ENCODE measurements at places on chromosomes 4 and X.
A peak's percentile ranks its signal among the peaks of the same experiment; 100 is the strongest.

DNA sequence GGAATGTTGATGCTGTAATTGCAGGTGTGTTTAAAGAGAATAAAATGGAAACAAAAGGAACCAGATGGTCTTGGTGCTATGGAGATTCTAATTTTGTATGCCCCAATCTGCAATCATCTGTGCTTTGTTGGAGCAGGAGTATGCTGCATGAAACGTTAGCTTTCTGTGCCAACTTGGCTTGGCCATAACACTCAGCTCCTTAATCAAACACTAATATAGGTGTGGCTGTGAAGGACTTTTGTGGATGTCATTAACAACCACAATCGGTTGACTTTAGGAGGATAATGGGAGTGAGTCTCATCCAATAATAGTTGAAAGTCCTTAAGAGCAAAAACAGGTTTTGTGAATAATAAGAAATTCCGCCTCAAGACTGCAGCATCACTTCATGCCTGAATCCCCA, 399.2 kb downstream of the NLGN4X start:
- DNase-seq, result no peak

DNA sequence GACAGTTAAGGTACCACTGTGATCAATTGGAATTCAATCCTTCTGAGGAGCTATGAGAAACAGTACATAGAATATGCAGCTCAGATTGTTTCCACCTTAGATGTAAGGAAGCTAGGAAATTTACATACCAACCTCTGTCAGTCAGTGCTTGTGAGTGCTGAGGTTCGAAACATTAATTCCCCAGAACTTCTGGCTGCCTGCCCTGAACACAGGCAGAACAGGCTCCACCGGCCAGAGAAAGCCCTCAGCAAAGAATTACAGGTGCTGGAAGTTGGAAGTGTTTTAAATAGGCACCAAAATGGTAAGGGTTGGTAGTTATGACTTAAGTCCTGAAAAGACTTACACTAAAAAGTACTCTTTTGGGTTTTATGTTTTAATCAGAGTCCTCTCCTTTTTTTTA, 651.8 kb downstream of the C4orf33 start:
- DNase-seq, result no peak

DNA sequence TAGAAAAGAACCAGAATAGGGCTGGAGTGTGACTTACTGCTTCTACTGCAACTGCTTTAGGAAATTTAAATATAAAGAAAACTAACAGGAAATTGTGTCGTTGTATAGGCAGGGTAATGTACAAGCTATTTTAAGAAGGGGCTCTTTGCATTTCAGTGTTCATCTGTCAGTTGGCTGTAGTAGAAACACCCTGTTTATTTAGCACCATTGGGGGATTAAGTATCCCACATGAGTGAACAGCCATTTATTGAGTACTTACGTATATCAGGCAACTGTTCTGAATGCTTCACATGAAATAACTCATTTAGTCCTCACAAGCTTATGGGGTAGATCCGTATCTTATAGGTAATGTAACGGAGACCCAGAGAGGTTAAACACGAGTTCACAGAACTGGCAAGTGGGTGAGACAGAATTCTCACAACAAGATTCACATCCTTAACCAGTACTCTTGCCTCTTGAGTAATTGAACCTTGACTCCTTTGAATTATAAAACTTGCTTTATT, 23.9 kb downstream of the STIM2 start:
- DNase-seq, result peak; percentile 71

DNA sequence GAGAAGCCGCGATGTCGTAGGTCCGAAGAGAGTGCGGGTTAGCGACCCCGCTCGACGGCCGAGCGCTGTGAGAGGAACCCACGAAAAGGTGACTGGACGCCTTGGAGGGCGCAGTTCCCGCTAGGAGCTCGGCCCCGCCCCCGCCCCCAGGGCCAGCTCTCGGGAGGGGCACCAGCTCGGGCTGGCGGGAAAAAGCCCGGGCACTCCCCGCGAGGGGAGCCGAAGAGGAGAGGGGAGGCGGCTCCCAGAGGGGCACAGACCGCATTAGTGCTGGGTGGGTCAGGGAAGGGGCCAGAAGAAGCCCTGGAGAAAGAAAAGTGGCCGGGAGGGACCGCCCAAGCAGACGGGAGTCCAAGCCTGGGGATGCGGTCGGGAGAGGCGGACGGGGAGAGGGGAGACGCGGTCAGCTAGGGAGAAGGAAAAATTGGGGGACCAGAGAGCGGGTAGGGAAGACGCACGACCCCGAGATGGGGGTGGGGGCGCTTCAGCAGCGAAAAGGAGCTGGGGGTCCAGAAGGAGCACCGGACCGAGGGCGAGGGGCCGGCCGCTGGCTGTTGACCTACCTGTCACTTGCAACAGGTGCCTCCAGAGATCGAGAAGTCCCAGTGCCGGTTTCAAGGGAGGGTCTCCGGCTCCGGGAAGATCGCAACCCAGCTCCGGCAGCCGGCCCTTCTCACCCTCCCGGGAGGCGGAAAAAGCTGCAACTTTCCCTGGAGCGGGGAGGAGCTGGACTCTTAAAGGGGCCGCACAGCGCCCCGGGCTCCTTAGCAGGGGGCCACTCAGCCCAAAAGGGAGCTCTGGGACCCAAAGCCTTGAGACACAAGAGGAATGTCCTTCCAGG, at the start of gene SYTL4:
SYTL4 (minus strand) TSS at position 681 of the 841 bp plus-strand sequence. CDS start 30,084 bp downstream, outside the sequence.
- no peak for DNase-seq

DNA sequence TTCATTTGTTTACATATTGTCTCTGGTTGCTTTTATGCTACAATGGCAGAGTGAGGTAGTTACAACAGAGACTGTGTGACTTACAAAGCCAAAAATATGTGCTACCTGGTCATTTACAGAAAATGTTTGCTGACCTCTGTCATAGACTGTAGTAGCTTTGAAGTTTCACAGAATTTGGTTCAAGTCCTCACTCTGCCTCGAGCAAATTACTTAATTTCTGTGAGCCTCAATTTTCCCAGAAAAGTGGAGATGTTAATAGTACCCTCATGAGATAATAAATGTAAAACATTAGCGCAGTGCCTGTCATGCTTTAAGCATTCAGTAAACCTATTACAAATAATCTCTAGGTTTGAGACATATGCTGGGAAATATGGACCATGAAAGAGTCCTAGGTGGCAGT, 18.4 kb upstream of the NRK start:
- no peak for DNase-seq

- no peak for DNase-seq
These were observed 41.1 kb downstream of the NELFA start for GRCh38 chr4:1967512-1968149.

GRCh38 chrX:39017716-39018115, 216.5 kb downstream of the MID1IP1 start:
- no peak for DNase-seq

DNA sequence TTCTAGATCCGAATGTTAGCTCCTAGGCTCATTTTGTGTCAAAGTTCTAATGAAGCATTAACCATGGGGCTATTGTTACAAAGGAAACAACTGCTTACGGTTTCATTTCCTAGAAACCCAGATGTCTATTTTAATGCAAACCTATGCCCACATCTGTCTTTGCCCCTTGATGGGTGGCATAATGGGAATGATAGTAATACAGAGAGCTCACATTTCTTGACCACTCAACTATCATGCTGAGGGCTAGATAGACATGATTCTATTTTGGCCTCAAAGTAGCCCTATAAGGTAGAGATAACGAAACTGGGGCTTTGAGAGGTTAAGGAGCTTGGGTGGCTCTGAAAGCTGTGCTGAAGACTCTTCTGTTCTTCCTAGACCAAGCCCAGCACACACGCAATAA, 1.9 kb downstream of the TLR7 start:
- no peak for DNase-seq

GRCh38 chrX:134718966-134719317, 60.7 kb upstream of the PLAC1 start:
- DNase-seq, result peak; percentile 6

DNA sequence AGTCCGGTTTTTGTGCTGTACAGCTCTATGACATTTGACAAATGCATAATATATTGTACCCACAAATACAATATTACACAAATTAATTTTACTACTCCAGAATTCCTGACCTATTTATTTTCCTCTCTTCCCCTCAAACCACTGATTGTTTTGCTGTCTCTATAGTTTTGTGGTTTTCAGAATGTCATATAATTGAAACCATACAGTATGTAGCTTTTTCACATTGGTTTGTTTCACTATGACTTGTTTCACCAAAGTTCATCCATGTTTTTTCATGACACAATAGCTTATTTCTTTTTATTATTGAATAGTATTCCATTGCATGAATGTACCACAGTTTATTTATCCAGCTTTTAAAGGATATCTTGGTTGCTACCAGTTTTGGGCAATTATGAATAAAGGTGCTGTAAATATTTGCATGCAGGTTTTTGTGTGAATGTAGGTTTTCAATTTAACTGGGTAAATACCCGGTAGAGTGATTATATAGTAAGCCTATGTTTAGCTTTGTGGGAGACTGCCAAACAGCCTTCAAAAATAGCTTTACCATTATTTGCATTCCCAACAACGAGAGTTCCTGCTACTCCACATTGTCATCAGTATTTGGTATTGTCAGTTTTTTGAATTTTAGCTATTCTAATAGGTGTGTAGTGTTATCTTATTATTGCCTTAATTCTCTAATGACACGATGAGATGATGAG, 25.9 kb downstream of the RNF175 start:
- DNase-seq, result no peak

GRCh38 chrX:107323786-107324492, 117.5 kb downstream of the DNAAF6 start:
- DNase-seq, result no peak

DNA sequence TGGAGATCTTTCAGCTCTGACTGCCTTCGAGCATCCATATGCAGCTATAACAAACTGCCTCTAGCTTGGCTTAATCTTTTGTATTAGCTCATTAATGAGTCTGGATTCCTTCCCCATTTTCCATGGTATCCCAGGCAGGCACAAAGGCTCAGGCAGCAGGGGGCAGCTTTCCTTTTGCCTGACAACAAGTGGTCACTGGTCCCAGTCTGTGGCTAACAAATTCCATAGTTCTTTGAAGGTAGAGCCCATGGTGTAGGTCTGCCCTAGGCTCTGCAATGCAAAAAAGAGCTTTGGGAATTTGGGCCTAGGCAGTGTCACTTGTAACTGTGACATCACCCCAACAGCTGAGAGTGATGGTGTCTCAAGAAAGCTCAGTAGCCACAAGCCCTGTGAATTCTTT, 234.4 kb upstream of the GPC4 start:
- DNase-seq, result no peak

GRCh38 chr4:99808260-99808857, 8.3 kb upstream of the DAPP1 start:
- peak; percentile 81 for DNase-seq

DNA sequence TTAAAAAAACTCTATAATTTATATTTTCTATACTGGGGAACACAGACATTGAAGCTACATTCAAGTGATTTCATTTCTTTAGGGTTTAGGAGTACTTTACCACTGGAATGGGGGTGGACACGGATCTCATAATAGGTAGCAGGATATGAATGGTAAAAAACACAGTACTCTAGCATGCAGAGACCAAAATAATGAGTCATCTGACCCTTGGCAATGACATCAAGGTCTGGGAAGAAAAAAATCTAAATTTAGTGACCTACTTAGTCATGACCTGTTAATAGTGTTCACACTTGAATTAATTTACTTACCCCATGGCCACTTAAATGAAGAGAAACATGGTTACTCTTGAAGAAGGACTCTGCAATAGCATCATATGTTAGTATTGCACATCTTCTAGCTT, 187.9 kb downstream of the EPHA5 start:
- no peak for DNase-seq

GRCh38 chrX:22533898-22534297, 261.2 kb downstream of the CBLL2 start:
- no peak for DNase-seq

- no peak for DNase-seq
These were observed 26.3 kb downstream of the FLNA start for GRCh38 chrX:154348114-154348531.

DNA sequence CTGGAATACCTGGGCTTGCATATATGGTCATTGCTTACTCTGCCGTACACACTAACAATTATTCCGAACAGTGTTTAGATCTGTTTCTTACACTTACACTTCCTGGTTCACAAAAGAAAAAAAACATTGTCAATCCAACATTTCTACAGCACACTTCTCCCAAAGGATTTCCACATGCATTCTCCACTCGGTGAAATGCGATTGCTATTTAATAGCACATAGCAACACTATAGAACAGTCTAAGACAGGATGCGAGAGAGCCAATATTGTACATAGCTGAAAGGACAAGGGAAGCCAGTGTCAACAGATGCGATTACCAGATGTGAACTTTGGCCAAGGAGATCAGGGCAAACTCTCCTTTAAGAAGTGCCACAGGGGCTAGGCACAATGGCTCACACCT, 220.7 kb upstream of the GPC4 start:
- DNase-seq, result no peak

- no peak for DNase-seq
These were observed 40.0 kb downstream of the PROM1 start for GRCh38 chr4:16043642-16044498.

DNA sequence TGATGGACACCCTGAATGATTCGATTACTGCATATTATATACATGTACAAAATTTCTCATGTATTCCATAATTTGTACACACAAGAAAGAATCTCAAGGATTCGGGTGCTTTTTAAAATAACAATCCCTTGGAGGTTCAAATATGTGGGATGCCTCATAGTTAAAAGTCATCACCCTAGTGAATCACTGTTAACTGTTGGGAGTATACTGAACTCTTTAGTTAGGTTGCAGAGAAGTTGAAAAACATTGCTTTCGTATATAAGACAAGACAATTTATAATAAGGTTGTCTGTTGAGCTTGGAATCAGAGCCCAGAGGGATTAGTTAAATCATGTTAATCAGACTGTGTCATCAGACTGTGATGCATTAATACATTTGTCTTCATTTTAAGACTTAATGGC, 15.6 kb downstream of the DCK start:
- no peak for DNase-seq

DNA sequence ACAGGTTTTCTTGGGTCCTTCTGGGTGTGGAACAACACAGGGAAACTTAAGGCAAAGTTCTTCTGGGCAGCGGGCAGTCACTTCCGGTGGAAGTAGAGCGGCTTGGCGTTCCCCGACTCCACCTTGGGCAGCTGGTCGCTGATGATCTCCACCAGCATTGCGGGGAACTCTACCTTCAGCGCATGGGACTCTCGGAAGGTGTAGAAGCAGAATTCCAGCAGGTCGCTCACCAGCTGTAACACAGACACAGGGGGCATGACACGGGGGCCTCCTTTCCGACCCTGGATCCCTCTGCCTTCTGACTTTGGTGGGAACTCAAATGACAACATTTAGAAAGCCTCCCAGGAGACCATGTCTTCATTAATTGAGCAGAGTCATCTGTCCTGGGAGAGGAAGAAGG, 349.4 kb downstream of the ARHGAP10 start:
- DNase-seq, result no peak

- DNase-seq, result no peak
These were observed 7.1 kb downstream of the RASL11B start for GRCh38 chr4:52869196-52869595.

- no peak for DNase-seq
These were observed 428.4 kb downstream of the AFF2 start for GRCh38 chrX:148928811-148929210.

- no peak for DNase-seq
These were observed 91.7 kb upstream of the PAQR3 start for GRCh38 chr4:79030973-79031372.

All from CD4-positive, alpha-beta T cell treated with Interleukin-10 for 1 hour (primary cell).